Fibroblast of lung (primary cell): ENCODE measurements at places on chromosomes 11 and 22. TPM values are rescaled to one million over a fixed set of nuclear protein-coding genes. Genes with fewer than 3 reads are reported as not detected.

DNA sequence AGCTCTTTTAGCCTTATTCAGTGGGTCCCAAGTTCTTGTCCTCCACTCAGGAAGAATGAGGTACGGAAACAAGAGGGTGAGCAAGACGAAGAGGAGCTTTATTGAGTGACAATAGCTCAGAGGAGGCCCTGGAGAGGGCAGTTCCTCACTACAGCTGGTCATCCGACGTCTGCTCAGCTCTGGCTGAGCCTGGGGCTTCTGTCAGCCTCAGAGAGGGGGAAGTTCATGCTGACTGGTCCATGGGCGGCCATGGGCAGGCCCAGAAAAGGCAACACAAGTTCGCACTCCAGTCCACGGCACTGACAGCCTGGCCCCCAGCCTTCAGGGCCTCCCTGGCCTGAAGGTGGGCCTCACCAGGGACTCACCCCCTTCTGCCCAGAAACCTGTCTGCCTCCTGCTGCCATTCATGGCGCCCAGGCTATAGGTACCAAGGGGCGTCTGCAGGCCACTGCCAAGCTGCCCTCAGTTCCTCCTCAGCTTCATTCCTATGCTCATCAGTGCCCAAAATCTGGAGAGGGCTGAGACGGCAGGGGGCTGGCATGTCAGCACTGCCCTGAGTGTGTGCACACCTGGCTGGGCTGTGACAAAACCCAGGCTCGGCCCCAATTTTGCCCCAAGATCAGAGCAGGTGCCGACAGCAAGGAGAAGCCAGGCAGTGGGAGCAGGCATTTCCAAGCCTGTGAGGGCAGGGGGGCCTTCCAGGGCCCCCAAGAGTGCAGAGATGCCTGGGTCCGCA lies 21.7 kb upstream of the KIAA0930 start:
- H3K36me3 ChIP-seq: no peaks in the 10 kb centered on the region
- no peak overlapping the region for H3K4me3 ChIP-seq
- H3K27ac ChIP-seq: no peak overlapping the region
- no peak for DNase-seq

GRCh38 chr11:128227466-128227865 lies 359.9 kb downstream of the ETS1 start:
- H3K36me3 ChIP-seq: no peaks in the 10 kb centered on the region
- no peaks in the 10 kb centered on the region for H3K27me3 ChIP-seq
- no peaks in the 10 kb centered on the region for H3K4me1 ChIP-seq
- H3K4me3 ChIP-seq: no peak overlapping the region
- DNase-seq: no peak

SCO2 gene
- polyA plus RNA-seq: 0.42 and 0.66 TPM in 2 replicates

STIP1 gene
- polyA plus RNA-seq: 147 and 198 TPM in 2 replicates

DNA sequence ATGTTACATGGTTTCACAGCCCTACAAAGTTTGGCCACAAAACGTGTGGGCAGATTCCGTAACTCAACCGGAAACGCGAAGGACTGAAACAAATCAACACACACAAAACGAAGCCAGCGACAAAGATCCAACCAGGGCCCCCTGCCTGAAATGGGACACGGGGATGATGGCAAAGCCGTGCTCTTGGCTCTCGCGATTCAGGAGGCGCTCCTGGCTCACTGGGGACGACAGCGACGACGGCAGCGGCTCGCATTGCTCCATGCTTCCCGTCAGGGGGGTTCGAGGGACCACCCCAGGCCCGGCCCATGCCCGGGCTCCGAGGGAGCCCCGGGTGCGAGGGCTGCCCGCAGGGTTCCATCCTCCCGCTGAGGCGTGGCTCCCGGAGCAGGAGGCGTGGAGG lies 4786.8 kb upstream of the OR11H1 start:
- H3K4me3 ChIP-seq: no peak overlapping the region
- H3K27me3 ChIP-seq: no peaks in the 10 kb centered on the region
- no peaks in the 10 kb centered on the region for H3K36me3 ChIP-seq
- no peaks in the 10 kb centered on the region for H3K4me1 ChIP-seq

C11orf91 gene
- polyA plus RNA-seq: 0.12 TPM in 1 of 2 replicates, not detected in the other

DNA sequence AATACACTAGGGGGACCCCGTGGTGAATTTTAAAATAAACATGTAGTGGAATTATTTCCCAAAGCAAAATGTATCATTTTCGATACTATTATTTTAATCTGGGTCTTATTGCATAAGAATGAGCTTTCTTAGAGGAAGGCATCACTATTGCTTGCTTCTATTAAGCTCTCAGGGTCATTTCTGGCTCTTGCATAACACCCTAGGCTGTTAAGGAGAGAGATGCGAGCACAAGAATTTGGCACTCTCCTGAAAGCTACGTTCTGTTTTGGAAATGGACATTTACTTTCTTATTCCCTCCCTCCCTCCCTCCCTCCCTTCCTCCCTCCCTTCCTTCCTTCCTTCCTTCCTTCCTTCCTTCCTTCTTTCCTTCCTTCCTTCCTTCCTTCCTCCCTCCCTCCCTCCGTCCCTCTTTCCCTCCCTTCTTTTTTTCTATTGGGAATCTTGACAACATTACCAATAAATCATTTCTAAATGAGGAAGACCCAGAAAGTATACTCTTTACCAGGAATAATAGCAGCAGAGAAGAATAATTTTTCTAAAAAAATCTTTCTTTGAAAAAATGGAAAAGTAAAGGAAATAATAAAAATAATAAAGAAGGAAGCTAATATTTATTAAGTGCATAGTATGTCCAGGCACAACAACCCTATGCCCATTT lies 83.6 kb upstream of the BDNF start:
- no peaks in the 10 kb centered on the region for H3K36me3 ChIP-seq
- DNase-seq: no peak
- H3K4me1 ChIP-seq: no peaks in the 10 kb centered on the region
- H3K4me3 ChIP-seq: no peak overlapping the region

GRCh38 chr11:38990139-38990538 lies 2392.1 kb upstream of the RAG2 start:
- DNase-seq: no peak
- no peaks in the 10 kb centered on the region for H3K4me1 ChIP-seq
- no peak overlapping the region for H3K4me3 ChIP-seq
- no peaks in the 10 kb centered on the region for H3K36me3 ChIP-seq
- H3K27ac ChIP-seq: no peak overlapping the region

- H3K4me3 ChIP-seq: no peak overlapping the region
- H3K4me1 ChIP-seq: peaks cover 8% of the 10 kb centered on the region
- H3K27me3 ChIP-seq: no peaks in the 10 kb centered on the region
- H3K27ac ChIP-seq: no peak overlapping the region
- peaks cover 4% of the 10 kb centered on the region for H3K36me3 ChIP-seq
These were observed 14.5 kb downstream of the EMSY start for GRCh38 chr11:76459299-76459698.

PIH1D2 gene
- polyA plus RNA-seq: 1.7 and 1.9 TPM in 2 replicates

GRCh38 chr11:103325686-103326069 lies 216.5 kb downstream of the DYNC2H1 start:
- H3K4me3 ChIP-seq: no peak overlapping the region
- peaks cover 1% of the 10 kb centered on the region for H3K36me3 ChIP-seq
- DNase-seq: no peak
- H3K27me3 ChIP-seq: no peaks in the 10 kb centered on the region
- no peak overlapping the region for H3K27ac ChIP-seq

DNA sequence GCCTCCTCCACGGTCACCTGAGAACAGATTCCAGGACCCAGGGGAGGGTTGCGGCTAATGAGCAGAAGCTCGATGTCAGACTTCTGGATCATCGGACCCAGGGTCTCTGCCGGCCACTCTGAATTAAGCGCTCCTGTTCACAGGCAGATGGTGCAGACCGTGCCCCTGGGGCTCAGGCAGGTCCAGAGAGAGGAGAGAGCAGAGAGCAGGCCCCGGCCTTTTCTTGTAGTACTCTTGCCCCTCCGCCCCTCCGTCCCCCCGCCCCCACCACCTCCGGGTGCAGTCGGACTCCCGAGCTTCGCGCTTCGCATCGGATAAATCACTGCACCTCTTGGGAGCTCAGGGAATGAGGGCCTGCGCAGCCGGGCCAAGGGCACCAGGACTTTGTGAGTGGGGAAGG lies 50.3 kb downstream of the RPS6KA4 start:
- peaks cover 9% of the 10 kb centered on the region for H3K27me3 ChIP-seq
- DNase-seq: no peak
- H3K4me1 ChIP-seq: no peaks in the 10 kb centered on the region
- H3K4me3 ChIP-seq: no peak overlapping the region
- no peaks in the 10 kb centered on the region for H3K36me3 ChIP-seq
- H3K27ac ChIP-seq: no peak overlapping the region

MAPK8IP2 gene
- polyA plus RNA-seq: 0.10 and 0.11 TPM in 2 replicates

SYT9 gene
- not detected in 2 replicates for polyA plus RNA-seq

- no peak for DNase-seq
- no peaks in the 10 kb centered on the region for H3K27me3 ChIP-seq
- H3K4me3 ChIP-seq: no peak overlapping the region
- no peaks in the 10 kb centered on the region for H3K4me1 ChIP-seq
- H3K36me3 ChIP-seq: no peaks in the 10 kb centered on the region
These were observed 61.9 kb upstream of the RDX start for GRCh38 chr11:110358336-110358735.

ATL3 gene
- 89.5 and 111 TPM in 2 replicates for polyA plus RNA-seq

GRCh38 chr11:118996926-118997626 lies 862 bp upstream of the CENATAC start:
- H3K36me3 ChIP-seq: no peaks in the 10 kb centered on the region
- no peak for DNase-seq
- peak overlapping the region; percentile 86 for H3K4me3 ChIP-seq
- no peaks in the 10 kb centered on the region for H3K4me1 ChIP-seq

- no peak overlapping the region for H3K27ac ChIP-seq
- H3K4me3 ChIP-seq: no peak overlapping the region
- H3K36me3 ChIP-seq: no peaks in the 10 kb centered on the region
- no peak for DNase-seq
These were observed 410.7 kb upstream of the KIRREL3 start for GRCh38 chr11:127411283-127411682.

DNA sequence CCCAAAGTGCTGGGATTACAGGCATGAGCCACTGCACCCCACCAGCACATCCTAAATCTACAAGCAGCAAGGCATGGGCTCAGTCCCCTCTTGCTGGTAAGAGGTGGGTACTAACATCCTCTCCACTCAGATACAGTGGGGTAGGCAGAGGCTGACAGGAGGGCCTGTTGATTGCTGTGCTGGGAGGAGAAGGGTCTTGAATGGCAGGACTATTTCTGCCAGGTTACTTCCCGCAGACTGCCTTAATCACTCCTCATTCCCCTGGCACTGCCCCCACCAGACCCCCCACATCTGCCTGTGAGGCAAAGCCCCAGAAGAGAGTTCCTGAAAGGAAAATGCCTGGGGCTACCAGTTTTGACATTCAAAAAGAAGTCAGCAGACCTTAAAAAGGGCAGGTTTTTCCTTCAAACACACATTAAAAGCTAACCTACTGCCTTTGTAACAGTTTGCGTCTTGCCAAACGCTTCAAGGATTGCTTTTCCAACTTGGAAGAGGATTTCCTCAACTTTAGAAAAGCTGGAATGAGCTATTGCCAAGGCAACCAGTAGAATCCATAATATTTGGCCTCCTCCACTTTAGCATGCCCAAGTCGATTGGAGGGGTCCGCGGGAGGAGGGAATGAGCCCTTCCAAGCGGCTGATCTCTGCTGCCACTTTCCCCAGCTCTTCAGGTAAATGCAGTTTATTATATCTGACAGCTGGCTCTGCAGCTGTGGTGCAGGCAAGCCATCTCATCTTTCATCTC lies 62.0 kb downstream of the FDX1 start:
- H3K4me1 ChIP-seq: no peaks in the 10 kb centered on the region
- H3K27me3 ChIP-seq: no peaks in the 10 kb centered on the region
- H3K36me3 ChIP-seq: no peaks in the 10 kb centered on the region
- H3K4me3 ChIP-seq: no peak overlapping the region
- no peak for DNase-seq
- no peak overlapping the region for H3K27ac ChIP-seq

MAML2 gene
- 16.0 and 19.0 TPM in 2 replicates for polyA plus RNA-seq

MRPL48 gene
- polyA plus RNA-seq: 46.2 and 46.3 TPM in 2 replicates

DNA sequence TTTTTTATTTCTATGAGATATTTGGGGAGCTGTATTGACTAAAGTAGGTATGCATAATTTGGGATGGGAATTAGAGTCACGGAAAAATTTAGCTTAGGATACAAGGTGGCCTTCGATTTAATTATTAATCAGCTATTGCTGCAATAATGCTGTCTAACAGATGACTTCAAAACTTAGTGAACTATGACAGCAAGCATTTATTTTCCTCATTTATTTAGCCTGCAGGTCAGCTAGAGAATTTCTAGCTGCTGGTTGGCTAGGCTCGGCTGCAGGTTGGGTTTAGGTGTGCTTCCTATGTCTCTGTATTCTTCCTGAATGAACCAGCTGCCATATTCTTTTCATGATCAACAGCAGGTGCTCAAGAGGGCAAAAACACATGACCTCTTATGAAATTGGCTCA lies 181.8 kb upstream of the RAG2 start:
- DNase-seq: no peak
- no peak overlapping the region for H3K27ac ChIP-seq
- H3K27me3 ChIP-seq: no peaks in the 10 kb centered on the region
- H3K4me1 ChIP-seq: no peaks in the 10 kb centered on the region
- no peaks in the 10 kb centered on the region for H3K36me3 ChIP-seq

GRCh38 chr11:117426297-117426685 lies 98.6 kb downstream of the CEP164 start:
- peaks cover 2% of the 10 kb centered on the region for H3K27me3 ChIP-seq
- H3K4me1 ChIP-seq: no peaks in the 10 kb centered on the region
- no peak overlapping the region for H3K27ac ChIP-seq
- H3K4me3 ChIP-seq: no peak overlapping the region
- no peaks in the 10 kb centered on the region for H3K36me3 ChIP-seq

MMP8 gene
- polyA plus RNA-seq: 0.07 and 0.18 TPM in 2 replicates

- H3K36me3 ChIP-seq: no peaks in the 10 kb centered on the region
- H3K4me3 ChIP-seq: peak overlapping the region; percentile 59
- peaks cover 12% of the 10 kb centered on the region for H3K27me3 ChIP-seq
- DNase-seq: no peak
- no peak overlapping the region for H3K27ac ChIP-seq
These were observed 1.7 kb downstream of the PGR start for GRCh38 chr11:101127699-101128570.
